ENCODE measurements at places on chromosomes 16 and 17. TPM values are rescaled to one million over a fixed set of nuclear protein-coding genes. Genes with fewer than 3 reads are reported as not detected.

DNA sequence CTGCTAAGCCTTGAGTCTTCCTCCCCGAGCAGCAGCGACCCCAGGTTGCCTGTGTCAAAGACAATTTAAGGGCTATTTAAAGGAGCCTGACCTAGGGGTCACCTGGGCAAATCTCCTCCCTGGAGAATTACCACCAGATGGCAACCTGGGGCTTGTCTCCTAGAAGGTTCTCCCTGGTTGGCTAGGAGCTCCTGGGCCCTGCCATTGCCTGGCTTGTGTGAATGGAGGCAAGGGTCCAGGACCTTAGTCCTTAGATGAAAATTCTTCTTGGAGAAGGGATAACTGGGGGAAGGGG, 51.3 kb upstream of the TAC4 start:
- DNase-seq = peak; percentile 48

The DPEP1 gene
- total RNA-seq = 0.55 TPM

DNA sequence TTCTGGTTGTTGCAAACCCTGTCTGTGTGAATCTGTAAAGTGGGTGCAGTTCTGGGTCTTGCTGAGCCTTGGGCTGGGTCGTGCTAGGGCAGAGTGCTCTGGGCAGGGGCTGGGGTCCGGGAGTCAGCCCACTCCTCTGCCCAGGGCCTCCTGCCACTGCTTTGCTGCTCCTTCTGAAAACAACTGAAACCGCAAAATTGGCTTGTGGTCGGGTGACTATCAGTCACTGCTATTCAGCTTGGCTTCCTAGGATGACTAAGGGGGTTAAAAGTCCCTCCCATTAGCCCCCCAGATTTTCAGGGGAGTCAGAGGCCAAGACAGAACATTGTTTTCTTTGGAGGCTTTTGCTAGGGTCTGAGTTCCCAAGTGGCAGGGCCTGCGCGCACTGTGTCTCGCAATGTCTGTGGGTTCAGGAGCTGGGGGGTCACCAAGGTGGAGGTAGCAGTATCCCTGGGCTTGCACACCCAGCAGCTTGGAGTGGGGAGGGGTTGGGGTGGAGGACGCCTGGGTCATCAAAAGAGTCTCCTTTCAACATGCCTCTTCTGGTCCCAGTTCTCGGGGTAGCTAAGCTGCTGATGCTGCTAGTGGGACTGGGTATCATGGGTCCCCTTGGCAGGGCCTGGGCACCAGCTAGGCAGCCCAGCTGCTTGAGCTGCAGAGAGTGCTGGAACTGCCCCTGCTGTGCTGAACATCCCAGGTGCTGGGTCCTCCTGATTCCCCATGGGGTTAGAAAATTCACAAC, 13.5 kb upstream of the TBX21 start:
- DNase-seq = no peak

The DDX52 gene
- total RNA-seq = 23.0 TPM

DNA sequence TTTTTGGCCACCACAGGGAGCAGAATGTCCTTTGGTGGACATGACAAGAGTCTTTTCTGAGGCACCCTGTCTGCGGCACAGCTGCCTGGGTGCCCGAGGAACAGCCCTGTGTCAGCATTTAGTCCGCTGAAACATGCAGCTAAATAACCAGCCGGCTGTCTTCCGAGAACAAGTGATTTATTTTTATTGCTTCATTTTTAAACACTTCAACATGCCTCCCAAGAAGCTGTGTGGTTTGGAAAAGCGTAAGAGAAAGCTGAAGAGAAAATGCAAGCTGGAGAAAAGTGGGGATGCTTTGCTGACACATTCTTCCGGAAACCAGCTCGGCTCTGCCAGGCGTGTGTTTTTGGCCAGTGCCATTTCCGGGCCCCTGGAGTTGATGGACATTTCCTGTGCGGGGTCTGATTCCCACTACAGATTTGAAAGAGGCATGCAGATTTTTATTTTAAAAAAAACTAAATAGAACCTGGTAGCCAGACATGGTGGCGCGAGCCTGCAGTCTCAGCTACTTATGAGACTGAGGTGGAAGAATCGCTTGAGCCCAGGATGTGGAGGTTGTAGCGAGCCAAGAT, 94.7 kb downstream of the SEC14L1 start:
- no peak for DNase-seq
